ENCODE measurements at places on chromosomes 12 and 14.

- DNase-seq: no peak
These were observed 8.7 kb downstream of the KLRC4 start for GRCh38 chr12:10400829-10401228.

DNA sequence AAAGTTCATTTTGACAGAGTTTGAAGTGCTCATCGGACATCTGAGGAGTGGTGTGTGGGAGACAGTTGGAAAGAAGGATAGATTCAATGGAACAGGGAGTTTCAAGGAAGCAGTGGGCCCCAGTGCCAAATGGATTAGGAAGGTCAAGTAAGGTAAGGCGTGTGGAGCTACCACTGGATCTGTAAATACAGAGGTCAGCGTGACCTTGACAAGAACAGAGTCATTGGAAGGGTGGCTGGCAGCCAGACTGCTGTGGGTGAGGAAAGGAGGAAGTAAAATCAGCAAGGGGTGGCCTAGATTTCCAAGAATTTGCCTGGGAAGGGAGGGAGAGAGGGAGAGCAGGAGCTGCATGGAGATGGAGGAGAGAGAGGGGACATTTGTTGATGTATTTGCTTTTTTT, 68.2 kb upstream of the IGF1 start:
- no peak for DNase-seq

- no peak for DNase-seq
These were observed 1897.6 kb upstream of the FLRT2 start for GRCh38 chr14:83632375-83632774.

- DNase-seq: no peak
These were observed 636.1 kb downstream of the KCNH5 start for GRCh38 chr14:62409169-62409568.

- no peak for DNase-seq
These were observed 34.4 kb downstream of the BTG1 start for GRCh38 chr12:92111256-92111655.

GRCh38 chr12:64688219-64688618, 71.0 kb downstream of the GNS start:
- no peak for DNase-seq

DNA sequence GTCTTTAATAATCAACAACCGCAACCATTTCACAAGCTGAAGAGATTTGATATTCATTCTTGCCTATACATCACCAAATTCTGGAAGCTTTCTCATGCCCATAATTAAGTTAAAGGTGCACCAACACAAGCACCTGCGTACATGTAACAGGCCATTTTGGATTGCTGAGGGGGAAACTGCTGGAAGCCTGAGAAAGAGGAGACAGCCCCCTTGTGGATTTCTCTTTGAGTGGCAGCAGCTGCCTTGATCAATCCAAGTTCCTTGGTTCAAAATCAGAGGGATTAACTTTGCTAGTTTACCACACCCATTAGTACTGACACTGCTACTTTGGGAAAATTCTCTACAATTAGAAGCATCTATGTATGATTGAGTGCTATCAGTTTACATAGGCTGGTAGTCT, 321.1 kb downstream of the NOVA1 start:
- no peak for DNase-seq

- DNase-seq: no peak
These were observed 144.1 kb upstream of the SEL1L start for GRCh38 chr14:81677736-81678135.

DNA sequence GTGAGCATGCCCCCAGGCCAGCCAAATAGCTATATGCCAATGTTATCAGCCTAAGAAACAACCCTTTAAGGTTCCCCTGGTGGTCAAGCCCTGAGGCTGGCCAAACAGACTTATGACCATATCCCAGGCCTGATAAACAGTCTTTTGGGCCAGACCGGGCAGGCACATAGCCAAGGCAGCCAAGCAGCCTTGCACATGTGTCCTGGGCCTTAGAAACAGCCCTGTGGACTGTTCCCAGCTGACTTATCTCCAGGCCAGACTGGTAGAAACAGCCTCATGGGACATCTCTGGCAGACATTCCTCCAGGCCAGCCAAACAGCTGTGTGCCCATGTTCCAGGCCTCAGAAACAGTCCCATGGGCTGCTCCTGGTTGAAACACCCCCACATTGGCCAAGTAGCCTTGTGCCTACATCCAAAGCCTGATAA, 295.0 kb upstream of the MGAT4C start:
- no peak for DNase-seq

GRCh38 chr12:12916135-12916944, 25.0 kb downstream of the GPRC5A start:
- peak; percentile 81 for DNase-seq

GRCh38 chr14:52313462-52313861, 650 bp upstream of the PTGER2 start:
- DNase-seq: no peak

DNA sequence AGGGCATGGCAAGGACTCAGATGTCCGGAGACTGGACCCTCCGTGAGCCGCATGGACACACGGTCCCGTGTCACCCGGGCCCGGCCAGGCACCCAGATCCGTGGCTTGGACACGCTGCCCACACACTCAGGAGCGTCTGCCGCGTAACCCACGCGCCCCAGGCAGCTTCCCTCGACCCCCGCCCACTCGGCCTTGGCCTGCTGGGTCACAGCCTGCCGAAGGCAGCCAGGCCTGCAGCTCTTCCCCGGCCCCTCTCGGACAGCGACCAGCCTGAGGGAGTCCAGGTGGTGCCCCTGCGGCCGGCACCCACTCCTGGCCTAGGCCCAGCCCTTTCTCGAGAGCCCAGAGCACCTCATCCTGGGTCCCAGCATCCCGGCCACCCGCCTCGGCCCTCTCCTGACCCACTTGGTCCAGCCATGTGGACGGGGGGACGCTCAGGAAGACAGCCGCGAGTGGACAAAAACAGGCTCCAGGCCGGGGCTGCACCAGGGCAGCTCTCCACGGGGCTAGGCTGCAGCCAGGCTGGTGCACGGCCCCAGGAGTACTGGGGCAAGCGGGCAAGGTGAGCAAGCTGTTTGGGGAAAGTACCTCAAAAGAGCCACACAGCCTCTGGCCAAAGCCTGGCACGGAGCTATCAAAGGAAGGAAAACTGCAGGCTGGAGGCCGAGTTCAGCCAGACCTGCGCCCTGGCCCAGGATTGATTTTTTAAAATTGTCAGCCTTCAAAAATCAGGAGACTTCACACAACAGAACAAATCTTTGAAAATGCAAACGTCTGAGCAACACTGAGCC, 6.5 kb downstream of the AKT1 start:
- DNase-seq: no peak

DNA sequence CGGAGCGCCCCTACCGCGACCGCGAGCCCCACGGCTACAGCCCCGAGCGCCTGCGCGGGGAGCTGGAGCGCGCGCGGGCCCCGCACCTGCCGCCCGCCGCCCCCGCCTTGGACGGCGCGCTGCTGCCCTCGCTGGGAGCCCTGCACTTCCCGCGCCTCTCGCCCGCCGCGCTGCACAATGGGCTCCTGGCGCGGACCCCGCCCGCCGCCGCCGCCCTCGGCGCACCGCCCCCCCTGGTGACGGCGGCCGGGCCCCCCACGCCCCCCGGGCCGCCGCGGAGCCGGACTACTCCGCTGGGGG, 27.0 kb downstream of the LRCOL1 start:
- no peak for DNase-seq

- DNase-seq: no peak
These were observed 311.8 kb upstream of the AMIGO2 start for GRCh38 chr12:47391566-47391965.

DNA sequence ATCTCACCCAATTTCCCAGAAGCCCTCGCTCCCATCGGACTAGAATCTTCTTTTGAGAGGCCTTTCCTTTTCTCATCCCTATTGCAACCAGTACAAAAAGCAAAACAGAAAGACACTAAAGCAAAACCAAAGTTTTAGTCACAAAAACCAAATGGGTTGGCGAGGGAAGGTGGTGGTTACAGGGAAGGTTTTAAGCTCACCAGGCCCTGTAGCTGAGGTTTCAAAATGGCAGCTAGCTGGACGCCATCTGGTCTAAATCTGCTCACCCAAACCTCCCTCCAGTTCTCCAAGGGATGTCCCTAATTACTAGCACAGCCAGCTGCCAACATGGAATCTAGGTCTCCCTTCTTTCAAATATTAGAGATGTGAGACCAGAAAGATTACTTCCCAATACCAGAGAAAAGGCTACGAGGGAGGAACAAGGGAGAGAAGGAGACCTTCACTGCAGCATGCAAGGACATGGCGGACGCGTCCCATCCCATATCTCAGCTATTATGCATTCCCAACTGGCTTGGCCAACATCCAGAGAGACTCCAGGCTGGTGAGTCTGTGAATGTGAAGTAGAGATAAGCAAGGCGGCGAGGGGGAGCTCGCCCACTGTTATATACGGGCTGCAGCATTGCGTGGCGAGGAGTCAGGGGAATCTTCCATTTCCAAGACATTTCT, 70.8 kb downstream of the DPF3 start:
- DNase-seq: no peak

DNA sequence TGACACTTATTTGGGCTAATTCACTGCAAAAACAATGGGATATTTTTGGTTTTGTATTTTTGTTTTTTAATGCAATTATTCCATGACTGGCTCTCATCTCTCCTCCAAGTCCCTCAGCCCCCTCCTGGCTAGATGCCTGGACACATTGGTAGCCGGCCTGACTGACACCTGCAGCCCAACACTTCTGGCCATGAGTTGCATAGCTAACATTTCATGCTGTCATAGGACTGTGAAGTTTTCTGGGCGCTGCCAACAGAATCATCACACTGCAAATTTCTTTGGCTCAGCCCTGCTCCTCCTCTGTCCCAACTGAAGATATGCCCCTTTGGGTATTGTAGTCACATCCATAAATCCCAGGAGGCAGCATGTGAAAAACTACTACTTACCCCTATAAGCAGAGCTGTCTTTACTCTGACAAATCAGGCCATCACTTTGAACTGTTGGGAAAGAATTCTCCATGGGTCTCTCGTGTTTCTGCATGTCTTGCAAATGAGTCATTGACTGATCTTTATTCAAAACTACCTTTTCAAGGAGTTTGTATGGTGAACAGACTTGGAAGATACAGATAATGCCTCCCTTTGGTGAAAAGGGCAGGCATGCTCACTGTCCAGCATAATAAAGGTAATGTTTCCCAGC, 126.7 kb upstream of the LGR5 start:
- no peak for DNase-seq

DNA sequence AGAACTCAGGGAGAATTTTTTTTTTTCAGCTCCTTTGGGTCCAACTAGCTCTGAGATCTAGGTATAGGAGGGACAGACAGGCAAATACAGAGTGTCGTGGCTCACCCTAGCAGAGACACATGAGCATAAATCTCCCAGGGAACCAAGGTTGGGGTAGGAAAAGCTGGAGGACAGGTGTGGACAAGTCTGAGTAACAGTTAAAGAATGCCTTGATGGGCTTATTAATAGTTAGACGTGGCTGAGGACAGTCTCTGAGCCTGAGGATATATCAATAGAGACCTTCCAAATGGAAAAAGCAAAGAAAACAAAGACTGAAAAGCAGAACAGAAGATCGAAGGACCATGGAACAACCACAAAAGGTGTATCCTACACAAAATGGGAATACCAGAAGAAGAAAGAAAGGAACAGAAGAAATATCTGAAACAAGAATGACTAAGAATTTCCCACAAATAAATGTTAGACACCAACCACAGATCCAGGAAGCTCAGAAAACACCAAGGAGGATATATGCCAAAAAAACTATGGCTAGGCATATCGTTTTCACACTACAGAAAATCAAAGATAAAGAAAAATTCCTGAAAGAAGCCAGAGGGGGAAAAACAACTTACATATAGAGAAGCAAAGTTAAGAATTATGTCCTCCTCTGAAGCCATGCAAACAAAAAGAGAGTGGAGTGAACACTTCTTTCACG, 80.9 kb downstream of the PTPRB start:
- DNase-seq: no peak

DNA sequence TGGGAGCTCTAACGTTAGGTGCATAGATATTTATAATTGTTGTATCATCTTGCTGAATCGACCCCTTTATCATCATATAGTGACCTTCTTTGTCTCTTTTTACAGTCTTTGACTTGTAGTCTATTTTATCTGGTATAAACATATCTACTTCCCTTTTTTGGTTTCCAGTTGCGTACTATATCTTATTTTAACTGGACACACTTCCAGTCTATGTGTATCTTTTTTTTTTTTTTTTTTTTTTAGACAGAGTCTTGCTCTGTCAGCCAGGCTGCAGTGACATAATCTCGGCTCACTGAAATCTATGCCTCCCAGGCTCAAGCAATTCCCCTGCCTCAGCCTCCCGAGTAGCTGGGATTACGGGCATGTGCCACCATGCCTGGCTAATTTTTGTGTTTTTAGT, 41.9 kb upstream of the ZFP36L1 start:
- no peak for DNase-seq

GRCh38 chr14:99119554-99120525, 152.2 kb downstream of the BCL11B start:
- DNase-seq: no peak

- no peak for DNase-seq
These were observed 79.1 kb upstream of the FBRSL1 start for GRCh38 chr12:132410849-132411248.

GRCh38 chr14:91554535-91555332, 44.6 kb upstream of the PPP4R3A start:
- DNase-seq: no peak

DNA sequence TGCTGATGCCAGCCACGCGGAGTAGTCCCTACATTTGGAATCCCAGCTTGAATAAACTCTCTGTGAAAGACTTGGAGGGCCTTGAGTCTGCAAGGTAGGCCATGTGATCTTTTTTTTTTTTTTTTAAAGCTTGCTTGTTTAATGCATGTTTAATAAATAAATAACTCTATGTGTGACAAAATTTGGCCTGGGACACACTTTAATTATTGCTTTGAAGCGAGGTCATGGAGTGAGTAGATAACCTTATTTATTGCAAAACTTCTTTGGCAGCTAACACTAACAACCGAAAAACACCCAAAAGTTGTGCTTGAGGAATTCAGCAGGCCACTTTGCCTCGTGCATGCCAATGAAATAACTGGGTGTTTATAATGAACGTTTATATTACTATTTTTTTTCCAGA, 382.2 kb downstream of the FLRT2 start:
- DNase-seq: no peak

DNA sequence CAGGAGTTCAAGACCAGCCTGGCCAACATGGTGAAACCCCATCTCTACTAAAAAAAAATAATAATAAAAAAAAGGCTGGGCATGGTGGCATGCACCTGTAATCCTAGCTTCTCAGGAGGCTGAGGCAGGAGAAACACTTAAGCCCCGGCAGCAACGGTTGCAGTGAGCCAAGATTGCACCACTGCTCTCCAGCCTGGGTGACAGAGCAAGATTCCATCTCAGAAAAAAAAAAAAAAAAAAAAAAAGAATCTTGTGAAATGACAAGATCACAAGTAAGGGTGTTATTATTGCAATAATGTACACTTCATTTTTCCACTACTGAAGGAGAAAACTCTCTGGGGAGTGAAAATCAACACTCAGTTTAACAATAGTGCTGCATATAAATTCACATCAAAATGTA, 8.8 kb upstream of the PTGR2 start:
- DNase-seq: no peak

DNA sequence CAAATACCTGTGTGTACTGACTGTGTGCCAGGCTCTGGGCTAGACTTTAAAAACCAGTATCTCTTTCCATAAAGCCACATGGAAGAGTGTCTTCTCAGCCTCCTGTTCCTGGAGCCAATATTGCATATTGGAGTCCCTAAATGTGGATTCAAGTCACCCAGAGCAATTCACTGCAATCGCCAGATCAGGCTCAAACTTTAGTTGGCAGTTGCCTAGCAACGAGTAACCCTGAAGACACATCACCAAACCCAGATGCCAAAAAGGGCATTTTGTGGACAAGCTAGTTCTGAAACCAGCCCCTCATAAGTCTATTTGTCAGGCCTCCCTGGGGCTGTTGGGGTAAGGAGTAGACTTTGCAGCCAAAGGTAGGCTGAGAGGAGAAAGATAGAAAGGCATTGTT, 13.7 kb downstream of the DPF3 start:
- DNase-seq: no peak

GRCh38 chr14:52318062-52318461, 4.0 kb downstream of the PTGER2 start:
- DNase-seq: no peak
